GM23248 (cell line): ENCODE measurements at places on chromosomes 11 and 22. TPM values are rescaled to one million over a fixed set of nuclear protein-coding genes. Genes with fewer than 3 reads are reported as not detected.

Gene SELENOM
- total RNA-seq, result 216 and 268 TPM in 2 replicates

Gene SERPIND1
- total RNA-seq, result not detected in 2 replicates

Gene OR6X1
- not detected in 2 replicates for total RNA-seq

Gene CBX6
- total RNA-seq, result 52.1 and 52.7 TPM in 2 replicates

Gene MED19
- total RNA-seq, result 17.7 and 33.4 TPM in 2 replicates

Gene FAM111B
- 2.1 and 4.5 TPM in 2 replicates for total RNA-seq
